ENCODE measurements at places on chromosomes 4 and X.

- DNase-seq, result no peak
These were observed 427.5 kb downstream of the RPA4 start for GRCh38 chrX:97311066-97311778.

GRCh38 chr4:146522098-146522868, 543 bp upstream of the SLC10A7 start:
- peak; percentile 94 for DNase-seq

- DNase-seq, result no peak
These were observed 842.2 kb downstream of the STIM2 start for GRCh38 chr4:27702730-27703431.

GRCh38 chr4:40058854-40059253, 2.2 kb downstream of the N4BP2 start:
- peak; percentile 43 for DNase-seq

GRCh38 chr4:159240046-159240445, 137.2 kb downstream of the RAPGEF2 start:
- DNase-seq, result no peak

DNA sequence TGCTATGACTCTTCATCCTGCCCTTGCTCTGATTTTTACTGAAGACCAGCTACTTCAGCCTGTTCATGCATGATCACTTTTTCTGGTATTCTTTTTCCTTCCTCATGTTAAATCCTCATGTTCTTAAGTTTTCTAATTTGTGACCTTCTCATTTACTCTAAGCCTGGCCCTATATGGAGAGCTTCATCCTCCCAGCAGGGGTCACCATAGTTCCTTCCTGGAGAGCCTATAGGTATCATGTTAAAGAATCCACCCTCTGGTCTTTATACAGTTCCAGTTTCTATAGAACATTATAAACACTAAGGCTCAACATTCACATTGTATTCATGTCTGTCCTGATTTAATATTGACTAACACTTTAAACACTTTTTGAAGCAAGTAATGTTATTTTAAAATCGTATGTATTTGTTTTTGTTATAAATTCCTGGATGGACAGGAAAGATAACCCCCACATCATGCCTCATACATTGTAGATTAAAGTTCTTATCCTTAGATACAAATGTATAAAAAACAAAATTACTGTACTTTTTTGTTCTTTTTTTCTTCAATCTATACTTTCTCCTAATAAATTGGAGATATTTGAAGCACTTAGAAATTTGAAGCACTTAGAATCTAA, 53.8 kb upstream of the OTUD4 start:
- DNase-seq, result peak; percentile 75
